ENCODE measurements at places on chromosomes 4 and X.

DNA sequence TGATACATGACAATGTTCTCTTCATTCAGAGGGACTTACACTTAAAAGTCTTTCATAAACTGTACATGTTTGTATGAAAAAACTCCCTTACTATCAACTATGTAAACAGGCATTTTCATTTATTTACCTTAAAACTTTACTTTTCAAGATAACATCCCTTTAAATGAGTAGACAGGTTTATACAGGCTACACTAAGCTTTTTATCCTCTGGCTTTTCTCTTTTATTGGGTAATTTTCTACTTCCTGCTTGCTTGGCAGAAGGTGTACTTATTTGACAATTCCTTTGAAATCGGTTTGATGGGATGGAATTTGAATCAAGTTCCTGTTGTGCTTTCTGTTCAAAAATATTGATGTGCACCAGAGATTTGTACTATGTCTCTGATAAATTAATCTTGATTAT, 81.4 kb downstream of the PTPN13 start:
- DNase-seq: no peak

DNA sequence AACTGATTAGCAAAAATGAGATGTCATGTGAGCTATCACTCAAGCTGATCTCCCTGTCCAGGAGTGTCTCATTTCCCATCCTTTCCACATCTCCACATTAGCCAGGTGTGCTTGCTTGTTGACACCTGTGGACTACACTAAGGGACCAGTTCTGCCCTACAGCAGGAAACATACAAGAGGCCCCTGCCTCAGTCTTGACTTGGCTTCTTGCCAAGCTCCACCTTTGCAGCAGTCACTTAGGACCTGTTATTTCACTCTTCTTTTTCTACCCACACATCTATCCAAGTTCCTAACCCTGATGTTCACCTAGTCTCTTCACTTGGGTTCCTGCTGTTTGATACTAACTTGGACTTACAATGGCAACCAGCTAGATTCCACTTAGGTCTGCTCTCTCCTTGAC, 13.2 kb downstream of the FRMD7 start:
- DNase-seq: no peak

- DNase-seq: no peak
These were observed 476 bp upstream of the GDI1 start for GRCh38 chrX:154436374-154436982.

DNA sequence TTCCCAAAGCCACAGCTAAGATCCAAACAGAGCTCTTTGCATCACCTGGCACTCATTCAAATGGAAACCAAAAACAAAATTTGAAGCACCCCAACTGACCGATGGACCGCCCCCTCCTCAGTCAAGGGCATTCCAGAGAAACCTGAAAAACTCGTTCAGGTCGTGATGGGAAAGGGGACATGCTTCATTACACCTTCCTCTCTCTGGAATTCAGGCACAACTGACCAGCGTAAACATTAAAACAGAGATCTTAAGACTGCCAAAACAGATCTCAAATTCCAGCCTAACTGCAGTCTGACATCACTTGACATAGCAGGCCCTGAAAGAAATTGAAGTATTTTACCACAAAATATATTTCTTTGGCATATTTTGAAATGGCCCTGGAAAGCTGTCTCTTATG, 28.5 kb downstream of the PTTG2 start:
- peak; percentile 28 for DNase-seq
